ENCODE measurements at places on chromosomes 7 and 10. TPM values are rescaled to one million over a fixed set of nuclear protein-coding genes. Genes with fewer than 3 reads are reported as not detected.

- no peaks in the 10 kb centered on the region for H3K27me3 ChIP-seq
- DNase-seq, result no peak
- no peaks in the 10 kb centered on the region for H3K4me1 ChIP-seq
- H3K36me3 ChIP-seq, result no peaks in the 10 kb centered on the region
These were observed 224.8 kb downstream of the DNAJB9 start for GRCh38 chr7:108794466-108794865.

GRCh38 chr7:92621026-92621540 lies 30.9 kb upstream of the FAM133B start:
- H3K27me3 ChIP-seq, result no peaks in the 10 kb centered on the region
- peak; percentile 83 for DNase-seq
- H3K4me3 ChIP-seq, result peak overlapping the region; percentile 43
- H3K27ac ChIP-seq, result peak overlapping the region; percentile 89
- peaks cover 68% of the 10 kb centered on the region for H3K36me3 ChIP-seq

GRCh38 chr7:17625043-17625442 lies 315.3 kb downstream of the SNX13 start:
- H3K27ac ChIP-seq, result no peak overlapping the region
- no peak overlapping the region for H3K4me3 ChIP-seq
- H3K36me3 ChIP-seq, result no peaks in the 10 kb centered on the region
- no peaks in the 10 kb centered on the region for H3K4me1 ChIP-seq

DNA sequence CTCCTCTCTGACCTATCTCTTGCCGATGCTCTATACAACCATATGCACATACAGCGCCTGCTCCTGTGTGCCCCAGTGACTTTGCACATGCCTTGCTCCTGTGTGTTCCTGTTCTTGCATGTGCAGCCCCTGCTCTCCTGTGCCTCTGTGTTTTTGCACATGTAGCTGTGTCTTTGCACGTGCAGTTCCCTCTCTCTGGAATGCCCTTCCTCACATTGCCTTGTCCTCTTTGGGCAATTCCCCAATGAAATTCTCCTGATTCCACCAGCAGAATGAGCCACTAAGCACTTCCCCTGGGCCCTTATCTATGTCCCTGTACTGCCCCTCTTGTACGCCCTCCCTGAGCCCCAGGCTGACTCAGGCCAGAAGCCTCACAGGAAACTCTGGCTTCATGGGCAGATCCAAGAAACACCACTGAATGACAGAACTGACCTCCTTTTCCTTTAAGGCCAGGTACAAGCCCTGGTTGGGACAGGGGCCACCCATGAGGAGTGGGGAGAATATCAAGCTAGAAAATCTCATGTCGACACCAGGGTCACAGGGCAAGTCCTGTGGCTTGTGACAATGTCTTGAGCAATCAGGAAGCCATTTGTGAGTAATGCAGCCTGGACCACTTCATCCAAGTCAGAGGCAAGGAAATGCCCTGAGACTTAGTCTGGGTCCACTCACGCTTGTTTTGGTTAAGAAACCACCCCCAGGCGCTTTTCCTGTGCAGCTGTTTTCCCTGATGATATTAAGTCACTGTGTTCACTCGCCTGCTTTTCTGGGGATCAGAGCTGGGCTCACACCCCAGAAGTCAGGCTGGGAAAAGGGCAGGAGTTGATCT lies 1.9 kb upstream of the ARHGAP22 start:
- H3K27me3 ChIP-seq, result peaks cover 31% of the 10 kb centered on the region
- DNase-seq, result no peak
- H3K4me1 ChIP-seq, result peaks cover 6% of the 10 kb centered on the region
- no peak overlapping the region for H3K27ac ChIP-seq
- no peaks in the 10 kb centered on the region for H3K36me3 ChIP-seq

Gene ADARB2
- total RNA-seq, result 2.5 TPM

Measured in activated CD4-positive, alpha-beta memory T cell treated with anti-CD3 and anti-CD28 coated beads, Interleukin-2, amount 10 ng/mL, durations not matched to agents 7 days and 5 days (primary cell).